ENCODE measurements at places on chromosomes 7 and 10. TPM values are rescaled to one million over a fixed set of nuclear protein-coding genes. Genes with fewer than 3 reads are reported as not detected.

- no peak for DNase-seq
These were observed 67.3 kb downstream of the ST7 start for GRCh38 chr7:117020591-117020973.

DNA sequence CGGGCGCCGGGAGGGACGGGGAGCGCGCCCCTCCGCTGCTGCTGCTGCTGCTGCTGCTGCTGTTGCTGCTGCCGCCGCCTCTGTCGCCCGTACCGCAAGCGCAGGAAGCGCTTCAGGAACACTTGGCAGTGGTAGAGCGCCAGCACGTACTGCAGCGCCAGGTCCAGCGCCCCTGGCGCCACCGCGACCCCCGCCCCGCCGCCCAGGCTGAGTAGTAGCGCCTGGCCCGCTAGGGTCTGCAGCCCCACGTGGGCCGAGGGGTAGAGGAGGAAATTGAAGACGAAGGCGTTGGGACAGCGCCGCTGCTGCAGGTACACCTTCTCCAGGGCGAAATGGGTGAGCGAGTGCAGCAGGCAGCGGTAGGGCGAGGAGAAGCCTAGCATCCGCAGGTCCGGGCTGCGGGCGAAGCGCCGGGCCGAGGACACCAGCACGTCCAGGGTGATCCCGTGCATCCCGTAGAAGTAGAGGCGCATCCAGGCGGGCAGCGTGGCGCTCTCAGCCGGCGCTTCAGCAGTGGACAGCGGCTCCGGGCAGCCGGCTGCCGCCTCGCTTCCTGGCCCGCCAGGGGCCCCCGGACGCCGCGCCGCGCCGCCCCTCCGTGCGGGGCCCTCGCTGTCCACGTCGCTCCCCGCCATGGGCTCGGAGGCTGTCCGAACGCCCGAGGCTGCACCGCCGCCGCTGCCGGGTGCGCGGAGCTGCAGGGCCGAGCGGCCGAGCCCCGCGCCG, at the start of gene TMEM229A:
Gene TMEM229A, minus strand, starts transcription at position 699 of the 726 bp plus-strand sequence. Its CDS starts 64 bp downstream, at position 635.
- no peak for DNase-seq

EN2 gene
- total RNA-seq: not detected

SLC39A12 gene
- total RNA-seq: not detected

GRCh38 chr10:93062514-93063143, 2.0 kb downstream of the CYP26C1 start:
- peak; percentile 28 for DNase-seq
